ENCODE measurements at places on chromosomes 2 and 18.
A peak's percentile ranks its signal among the peaks of the same experiment; 100 is the strongest.

DNA sequence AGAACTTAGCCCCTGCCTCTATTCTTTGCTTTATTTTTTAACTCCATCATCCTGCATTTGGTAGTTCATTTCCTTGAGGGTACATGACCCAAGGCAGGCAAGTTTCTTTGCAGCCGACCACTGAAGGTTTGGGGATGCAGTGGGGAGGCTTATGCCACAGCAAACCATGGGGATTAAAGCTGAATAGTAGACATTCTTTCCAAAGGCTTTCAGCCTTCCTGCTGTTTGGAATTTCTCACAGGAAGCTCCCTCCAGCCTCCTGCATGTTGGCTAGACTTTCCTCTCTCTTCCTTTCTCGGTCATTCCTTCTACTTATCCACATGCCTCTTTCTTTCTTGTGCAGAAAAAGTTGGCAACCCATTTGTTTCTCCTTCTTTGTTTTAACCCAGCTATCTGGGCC lies 77.3 kb downstream of the SOCS6 start:
- DNase-seq, result no peak

DNA sequence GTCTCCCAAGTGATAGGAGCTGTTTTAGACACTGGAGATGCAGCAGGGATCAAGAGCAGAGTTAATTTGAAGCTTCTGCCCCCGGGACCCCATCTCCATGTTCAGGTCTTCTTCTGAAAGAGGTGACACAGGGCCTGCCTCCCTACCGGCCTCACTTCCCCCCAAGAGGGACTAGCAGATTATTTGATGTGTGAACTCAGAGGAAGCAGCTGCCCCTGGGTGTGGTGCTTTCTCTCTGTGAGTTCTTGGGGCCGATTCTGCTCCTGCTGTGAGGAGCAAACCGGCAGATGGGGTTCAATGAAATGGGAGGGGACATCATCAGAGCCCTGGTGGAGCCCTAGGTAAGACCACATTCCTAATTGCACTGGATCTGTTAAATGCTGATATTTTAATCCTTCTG lies 193.4 kb downstream of the FBXO15 start:
- no peak for DNase-seq

GRCh38 chr2:23518481-23519333 lies 133.7 kb downstream of the KLHL29 start:
- no peak for DNase-seq

GRCh38 chr2:26764078-26764887 lies at the start of gene SLC35F6:
TSS of gene SLC35F6 (plus strand) at chr2:26764284. CDS start at chr2:26764350, 66 bp downstream.
- peak; percentile 81 for DNase-seq

GRCh38 chr2:222311319-222311977 lies 12.7 kb upstream of the PAX3 start:
- no peak for DNase-seq

DNA sequence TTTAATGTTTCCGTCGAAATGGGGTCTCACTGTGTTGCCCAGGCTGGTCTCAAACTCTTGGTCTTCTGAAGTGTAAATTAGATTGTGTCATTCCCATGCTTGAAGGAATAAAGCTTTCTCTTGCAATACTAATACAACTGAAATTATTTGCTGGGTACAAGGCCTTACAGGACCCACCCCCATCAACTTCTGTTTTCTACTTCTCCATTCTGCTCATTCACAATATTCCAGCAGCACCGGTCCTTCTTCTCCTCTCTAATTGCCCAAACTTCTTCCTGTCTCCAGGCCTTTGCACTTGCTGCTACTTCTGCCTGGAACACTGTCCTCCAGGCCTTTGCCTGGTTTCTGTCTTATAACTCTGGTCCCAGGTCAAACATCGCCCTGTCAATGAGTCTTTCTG lies 73.8 kb downstream of the APOB start:
- DNase-seq, result no peak

- no peak for DNase-seq
These were observed 72.2 kb upstream of the THOC1 start for GRCh38 chr18:340044-340443.

GRCh38 chr2:160415991-160416390 lies 77.6 kb downstream of the RBMS1 start:
- no peak for DNase-seq

DNA sequence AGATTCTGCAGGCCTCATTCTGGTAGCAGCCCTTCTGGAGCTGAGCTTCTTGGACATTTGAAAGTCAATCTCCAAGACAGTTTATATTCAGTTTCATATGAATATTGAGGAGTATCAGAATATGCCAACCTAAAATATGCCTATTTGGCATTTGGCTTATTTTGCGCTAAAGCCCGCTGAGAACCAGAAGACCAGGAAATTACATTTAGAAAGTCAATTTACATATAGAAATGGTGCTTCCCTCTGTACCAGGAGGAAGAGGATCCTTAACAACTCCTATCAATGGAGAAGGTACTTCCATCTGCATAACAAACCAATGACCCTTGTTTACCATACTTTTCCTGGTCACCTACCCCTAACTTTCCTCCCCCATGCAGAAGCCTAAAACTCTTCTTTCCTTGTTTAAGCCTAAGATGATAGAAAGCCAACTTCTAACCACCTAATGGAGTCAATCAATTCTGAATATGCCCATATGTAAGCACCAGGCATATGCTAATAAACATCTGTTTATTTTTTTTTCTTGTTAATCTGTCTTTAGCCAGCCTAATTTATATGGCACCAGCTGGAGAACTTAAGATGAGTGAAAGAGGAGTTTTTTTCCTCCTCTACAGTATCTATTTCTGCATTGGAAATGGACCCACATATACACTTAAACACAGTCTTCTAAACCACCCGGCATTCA lies 57.0 kb upstream of the DYNC1I2 start:
- no peak for DNase-seq

GRCh38 chr18:39624961-39625360 lies 2059.4 kb upstream of the CELF4 start:
- DNase-seq, result no peak

DNA sequence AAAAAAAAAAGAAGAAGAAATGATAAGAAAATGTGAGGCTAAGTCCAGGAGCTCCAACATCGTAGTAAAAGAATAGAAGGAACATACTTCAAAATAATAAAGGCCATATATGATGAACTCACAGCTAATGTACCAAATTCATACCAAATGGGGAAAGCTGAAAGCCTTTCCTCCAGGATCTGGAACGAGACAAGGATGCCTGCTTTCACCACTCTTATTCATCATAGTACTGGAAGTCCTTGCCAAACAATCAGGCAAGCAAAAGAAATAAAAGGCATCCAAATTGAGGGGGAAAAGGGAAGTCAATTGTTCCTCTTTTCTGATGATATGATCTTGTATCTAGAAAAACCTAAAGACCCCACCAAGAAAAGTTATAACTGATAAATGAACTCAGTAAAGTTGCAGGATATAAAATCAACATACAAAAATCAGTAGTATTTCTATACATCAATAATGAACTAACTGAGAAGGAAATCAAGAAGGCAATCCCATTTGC lies 170.6 kb downstream of the METTL4 start:
- no peak for DNase-seq

- no peak for DNase-seq
These were observed 71.0 kb upstream of the MGAT4A start for GRCh38 chr2:98801921-98802321.

- no peak for DNase-seq
These were observed 122.6 kb downstream of the PLB1 start for GRCh38 chr2:28618221-28619141.

DNA sequence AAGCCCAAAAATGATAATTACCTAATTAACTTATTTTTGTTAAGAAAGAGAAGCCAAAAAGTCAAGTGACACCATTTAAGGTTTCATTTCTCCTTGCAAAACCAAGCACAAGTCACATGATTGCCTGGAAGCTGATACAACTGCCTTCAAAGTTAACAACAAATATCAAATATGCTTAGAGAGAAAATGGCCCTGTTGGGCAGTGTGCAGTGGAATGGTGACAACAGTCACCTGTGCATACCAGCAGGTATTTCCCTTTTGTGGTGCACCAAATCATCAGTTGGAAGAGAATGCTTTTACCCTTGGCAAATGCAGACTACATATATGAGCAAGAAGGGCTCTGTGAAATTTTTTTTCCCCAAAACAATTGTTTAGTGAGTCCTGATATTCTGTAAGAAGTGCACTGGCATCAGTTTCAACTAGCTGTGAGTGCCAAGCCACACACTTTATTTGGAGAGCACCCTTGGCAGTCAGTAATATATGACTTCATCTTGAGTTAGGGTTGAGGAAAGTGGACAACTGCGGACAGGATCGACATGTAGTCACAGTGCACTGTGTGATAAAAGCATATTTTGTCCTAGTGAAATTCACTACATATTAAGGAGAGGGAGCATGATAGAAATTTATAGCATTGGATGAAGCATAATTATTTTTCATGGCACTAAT lies 74.9 kb upstream of the DOCK10 start:
- DNase-seq, result no peak

DNA sequence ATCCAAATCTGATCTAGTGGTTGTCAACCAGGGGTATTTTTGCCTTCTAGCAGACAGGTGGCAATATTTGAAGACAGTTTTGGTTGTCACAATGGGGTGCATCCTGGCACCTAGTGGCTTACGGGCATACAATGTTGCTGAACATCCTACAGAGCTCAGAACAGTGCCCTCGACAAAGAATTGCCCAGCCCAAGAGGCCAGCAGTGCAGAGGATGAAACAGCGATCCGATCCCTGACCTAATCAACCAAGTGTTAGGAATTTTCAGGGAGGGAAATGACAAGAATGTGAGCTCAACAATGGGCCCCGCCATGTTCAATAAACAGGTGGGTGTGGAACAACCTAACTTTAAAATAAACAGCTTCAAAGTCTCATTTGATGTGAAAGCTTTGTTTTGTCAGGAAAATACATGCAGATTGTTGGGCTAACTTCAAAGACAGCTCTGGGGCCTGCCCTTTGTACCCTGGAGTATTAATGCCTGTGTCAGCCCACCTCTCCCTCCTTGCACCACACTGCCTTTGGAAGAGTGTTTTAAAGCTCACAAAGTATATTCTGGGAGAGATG lies 22.5 kb upstream of the SCYGR5 start:
- DNase-seq, result no peak

DNA sequence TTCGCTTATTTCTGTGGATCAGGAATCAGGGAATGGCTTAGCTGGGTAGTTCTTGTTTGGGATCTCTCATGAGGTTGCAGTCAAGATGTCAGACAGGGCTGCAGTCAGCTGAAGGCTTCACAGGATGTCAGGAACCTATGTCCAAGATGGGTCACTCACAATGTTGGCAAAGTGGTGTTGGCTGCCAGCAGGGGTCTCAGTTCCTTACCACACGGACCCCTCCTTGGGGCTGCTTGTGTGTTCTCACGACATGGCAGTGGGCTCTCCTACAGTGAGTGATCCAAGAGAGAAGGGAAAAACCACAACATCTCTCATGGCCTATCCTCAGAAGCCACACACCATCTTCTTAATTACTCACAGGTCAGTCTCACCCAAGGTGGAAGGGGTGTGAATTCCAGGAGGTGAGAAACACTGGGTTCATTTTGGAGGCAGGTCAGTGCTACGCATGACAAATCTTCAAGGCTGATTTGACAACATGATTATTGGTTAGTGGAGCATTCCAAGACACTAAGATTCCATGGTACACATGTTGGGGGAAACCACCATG lies 1.3 kb upstream of the ANTXR1 start:
- DNase-seq, result peak; percentile 2

GRCh38 chr2:219752726-219753125 lies 125.3 kb downstream of the SLC4A3 start:
- DNase-seq, result no peak

DNA sequence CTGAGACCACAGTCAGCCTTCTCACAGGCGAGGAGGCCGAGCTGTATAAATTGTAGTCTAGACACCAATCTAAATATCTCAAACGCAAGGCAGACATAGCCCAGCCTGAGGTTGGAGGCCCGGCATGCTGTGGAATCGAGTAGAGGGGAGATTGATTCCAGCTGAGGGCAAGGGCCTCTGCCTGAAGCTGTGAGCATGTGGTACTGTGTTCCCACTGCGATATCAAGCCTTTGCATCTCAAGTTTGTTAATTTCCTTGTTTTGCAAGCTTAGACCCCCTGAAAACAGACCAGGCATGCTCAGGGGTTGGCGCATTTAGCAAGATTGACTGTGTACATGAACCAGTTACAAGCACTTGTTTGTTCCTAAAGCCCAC lies 65.1 kb upstream of the FOSL2 start:
- DNase-seq, result no peak

DNA sequence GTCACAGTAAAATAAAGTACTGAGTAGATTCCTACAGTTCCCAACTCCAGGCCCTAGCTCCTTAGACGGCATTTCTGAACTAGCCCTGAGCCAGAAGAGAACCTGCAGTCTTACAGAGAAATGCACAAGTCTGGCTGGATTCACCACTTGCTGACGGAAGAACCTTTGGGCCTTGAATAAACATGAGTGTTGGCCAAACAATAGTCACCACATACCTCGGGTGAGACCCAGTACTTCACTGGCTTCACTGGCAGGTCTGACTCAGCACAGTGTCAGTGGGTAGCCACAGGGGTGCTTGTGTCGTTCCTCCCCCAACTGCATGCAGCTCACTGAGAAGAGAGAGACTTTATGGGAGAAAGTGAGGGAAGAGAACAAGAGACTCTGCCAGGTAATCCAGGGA lies 88.9 kb downstream of the TMEM185B start:
- DNase-seq, result no peak

DNA sequence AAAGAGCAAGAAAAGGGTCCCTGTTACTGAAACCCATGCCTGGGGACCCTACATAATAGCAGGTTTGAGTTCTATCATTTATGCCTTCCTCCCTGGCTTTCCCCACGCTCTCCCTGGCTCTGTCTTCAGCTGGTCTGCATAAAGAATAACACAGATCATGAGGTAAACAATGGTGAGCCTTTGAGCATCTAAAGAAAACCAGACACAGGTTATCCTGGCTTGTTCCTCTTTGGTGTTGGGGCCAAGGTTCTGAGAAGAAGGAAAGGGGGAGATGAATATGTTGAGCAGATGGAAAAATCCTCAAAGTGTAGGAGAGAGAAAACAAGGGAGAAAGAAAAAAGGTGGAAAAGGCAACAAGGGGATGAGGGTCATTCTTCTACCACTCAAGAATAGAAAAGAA lies 127.3 kb downstream of the CABYR start:
- DNase-seq, result no peak

GRCh38 chr2:216057688-216058193 lies 23.9 kb downstream of the PECR start:
- peak; percentile 67 for DNase-seq

DNA sequence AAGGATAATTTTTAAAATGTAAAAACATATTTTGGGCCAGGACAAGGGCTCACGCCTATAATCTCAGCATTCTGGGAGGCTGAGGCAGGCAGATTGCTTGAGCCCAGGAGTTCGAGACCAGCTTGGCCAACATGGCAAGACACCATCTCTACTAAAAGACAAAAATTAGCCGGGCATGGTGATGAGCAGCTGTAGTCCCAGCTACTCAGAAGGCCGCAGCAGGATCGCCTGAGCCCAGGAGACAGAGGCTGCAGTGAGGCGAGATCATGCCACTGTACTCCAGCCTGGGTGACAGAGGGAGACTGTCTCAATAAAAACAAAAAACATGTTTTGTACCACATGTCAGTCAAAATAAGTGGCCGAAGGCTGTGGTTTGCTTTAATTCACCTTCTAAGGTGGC lies 122.5 kb downstream of the HDAC4 start:
- DNase-seq, result no peak

GRCh38 chr2:216849987-216850386 lies 9.9 kb downstream of the TNP1 start:
- no peak for DNase-seq

Measured in CD8-positive, alpha-beta T cell (primary cell).